CMK (cell line): ENCODE measurements at places on chromosomes 7 and 10.

DNA sequence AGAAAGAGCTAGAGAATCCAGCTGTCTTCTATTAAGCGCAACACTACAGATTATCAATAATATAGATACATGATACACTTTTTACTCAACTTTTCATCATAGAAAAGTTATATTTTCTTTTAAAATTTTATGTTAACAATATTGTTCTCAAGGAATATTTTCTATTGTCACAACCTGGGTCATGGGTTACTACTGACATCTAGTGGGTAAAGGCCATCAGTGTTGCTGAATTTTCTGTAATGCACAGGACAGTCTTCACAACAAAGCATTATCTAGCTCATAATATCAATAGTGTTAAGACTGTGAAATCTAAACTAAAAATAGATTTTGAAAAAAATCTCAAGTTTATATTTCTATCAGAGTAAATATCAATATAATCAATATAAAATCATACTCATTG, 209.8 kb downstream of the ZNF33B start:
- no peak for DNase-seq

GRCh38 chr7:46832136-46832535, 749.8 kb downstream of the TNS3 start:
- no peak for DNase-seq

GRCh38 chr7:95899919-95900513, 127.7 kb downstream of the DYNC1I1 start:
- no peak for DNase-seq

DNA sequence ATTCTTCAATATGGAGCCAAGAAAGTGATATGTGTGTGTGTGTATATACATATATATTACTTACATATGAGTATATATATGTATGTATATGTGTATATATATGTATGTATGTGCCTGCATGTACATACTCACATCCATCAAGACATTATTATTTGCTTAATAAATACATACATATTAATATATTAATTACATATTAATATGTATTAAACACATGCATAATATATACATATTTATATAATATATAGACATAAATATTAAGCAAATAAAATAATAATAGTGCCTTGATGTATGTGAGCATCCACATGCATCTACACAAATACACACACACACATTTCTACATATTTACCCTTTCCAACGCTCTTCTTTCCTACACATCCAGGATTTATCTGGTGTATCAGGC, 88.7 kb upstream of the KCNMA1 start:
- DNase-seq: no peak

GRCh38 chr7:75687246-75688088, 51.3 kb downstream of the HIP1 start:
- DNase-seq: no peak

- no peak for DNase-seq
These were observed 141.8 kb upstream of the CDC14C start for GRCh38 chr7:48782511-48782910.

DNA sequence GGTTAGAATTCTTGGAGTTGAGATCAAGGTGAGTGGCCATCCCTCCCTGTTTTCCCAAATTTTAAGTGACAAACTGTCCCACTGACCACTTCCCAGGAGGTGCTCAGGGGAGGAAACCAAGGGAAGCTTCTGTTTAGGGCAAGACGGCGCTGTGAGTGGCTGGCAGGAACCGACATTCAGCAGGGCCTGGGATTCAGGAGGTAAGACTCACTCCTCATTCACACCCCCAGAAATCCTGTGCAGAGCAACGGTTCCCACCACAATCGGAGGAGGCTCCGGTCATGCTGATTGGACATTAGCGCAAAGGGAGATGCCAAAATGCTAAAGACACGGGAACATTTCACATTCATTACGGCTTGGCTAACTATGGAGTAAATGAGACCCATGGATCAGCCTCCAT, 200.9 kb downstream of the GRID1 start:
- no peak for DNase-seq
